Uterus (tissue), 4 donors: ENCODE measurements at places on chromosomes 12 and 14. TPM values are rescaled to one million over a fixed set of nuclear protein-coding genes. Genes with fewer than 3 reads are reported as not detected.
A peak's percentile ranks its signal among the peaks of the same experiment; 100 is the strongest.

DNA sequence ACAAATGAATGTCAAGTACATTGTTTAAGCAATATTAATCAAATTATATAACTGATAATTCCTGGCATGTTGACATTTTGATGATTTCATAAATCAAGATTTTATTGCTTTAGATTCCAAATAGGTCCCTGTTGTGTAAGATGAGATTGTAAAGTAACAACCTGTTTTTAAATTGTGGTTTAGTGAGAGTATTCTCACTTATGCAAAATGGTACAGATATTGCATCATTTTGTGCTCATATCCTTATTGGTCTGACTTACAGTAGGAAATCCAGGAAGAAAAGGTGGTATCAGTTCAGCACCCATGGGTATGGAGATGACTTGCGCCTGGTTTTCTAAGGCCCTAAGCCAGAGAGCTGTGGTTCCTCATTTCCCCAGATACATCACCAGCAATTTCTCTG lies 165.5 kb downstream of the KIF21A start:
- DNase-seq: no peak

DNA sequence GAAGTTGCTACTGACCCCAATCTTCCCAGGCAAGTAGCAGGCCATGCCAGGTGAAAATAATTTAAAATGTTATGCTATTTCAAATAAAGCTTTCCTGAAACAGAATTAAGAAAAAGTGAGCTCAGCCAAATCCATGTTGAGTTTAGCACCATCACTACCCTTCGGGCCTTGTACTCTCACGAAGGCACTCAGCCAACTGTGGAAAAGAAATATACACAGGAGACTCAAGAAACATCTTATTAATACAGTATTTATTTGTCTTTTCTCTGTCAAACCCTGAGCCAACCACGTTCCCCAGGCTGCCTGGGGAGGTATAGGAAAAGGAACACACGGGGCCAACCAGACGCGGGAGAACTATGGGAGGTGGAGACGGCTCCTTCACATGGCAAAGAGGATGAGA lies 10.9 kb downstream of the ATP5MC2 start:
- DNase-seq: no peak

DNA sequence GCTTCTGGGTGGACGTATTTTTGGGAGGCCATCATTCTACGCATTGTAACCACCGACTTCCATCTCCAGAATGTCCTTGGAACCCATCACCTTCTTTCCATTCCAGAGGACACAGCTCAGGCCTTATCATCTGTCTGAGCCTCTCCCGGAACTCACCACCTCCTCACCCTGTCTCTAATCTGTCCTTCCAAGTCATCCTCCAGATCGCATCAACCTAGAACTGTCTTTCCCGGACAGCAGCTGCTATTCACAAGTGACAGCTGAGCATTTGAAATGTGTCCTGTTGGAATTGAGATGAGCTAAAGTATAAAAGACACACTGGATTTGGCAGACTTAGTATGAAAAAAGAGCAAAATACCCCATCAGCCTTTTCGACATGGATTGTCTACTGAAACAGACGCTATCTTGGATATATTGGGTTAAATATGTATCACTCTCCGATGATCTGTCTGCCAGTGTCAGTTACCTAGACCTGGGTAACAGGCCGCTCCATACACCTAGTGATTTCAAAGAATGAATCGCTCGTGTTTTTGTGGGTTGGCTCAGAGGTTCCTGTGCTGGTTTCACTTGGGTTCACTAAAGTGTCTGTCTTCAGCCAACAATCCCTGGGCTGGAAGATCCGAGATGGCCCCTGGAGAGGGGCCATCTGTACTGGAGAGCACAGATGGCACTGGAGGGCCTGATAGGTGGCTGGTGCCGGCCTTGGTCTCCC lies 104.4 kb upstream of the RFLNA start:
- no peak for DNase-seq

GRCh38 chr12:57610554-57611107 lies 604 bp upstream of the ARHGEF25 start:
- peak; percentile 78 for DNase-seq

DNA sequence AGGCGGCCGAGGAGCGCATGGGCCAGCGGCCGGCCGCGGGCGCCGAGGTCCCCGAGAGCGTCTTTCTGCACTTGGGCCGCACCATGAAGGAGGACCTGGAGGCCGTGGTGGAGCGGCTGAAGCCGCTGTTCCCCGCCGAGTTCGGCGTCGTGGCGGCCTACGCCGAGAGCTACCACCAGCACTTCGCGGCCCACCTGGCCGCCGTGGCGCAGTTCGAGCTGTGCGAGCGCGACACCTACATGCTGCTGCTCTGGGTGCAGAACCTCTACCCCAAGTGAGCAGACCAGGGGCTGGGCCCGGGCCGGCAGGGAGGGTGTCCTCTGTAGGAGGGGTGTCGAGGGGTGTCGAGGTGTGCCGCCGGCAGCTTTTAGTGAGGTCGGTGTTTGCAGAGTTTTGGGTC lies 4.1 kb downstream of the TNFAIP2 start:
- DNase-seq: no peak

DNA sequence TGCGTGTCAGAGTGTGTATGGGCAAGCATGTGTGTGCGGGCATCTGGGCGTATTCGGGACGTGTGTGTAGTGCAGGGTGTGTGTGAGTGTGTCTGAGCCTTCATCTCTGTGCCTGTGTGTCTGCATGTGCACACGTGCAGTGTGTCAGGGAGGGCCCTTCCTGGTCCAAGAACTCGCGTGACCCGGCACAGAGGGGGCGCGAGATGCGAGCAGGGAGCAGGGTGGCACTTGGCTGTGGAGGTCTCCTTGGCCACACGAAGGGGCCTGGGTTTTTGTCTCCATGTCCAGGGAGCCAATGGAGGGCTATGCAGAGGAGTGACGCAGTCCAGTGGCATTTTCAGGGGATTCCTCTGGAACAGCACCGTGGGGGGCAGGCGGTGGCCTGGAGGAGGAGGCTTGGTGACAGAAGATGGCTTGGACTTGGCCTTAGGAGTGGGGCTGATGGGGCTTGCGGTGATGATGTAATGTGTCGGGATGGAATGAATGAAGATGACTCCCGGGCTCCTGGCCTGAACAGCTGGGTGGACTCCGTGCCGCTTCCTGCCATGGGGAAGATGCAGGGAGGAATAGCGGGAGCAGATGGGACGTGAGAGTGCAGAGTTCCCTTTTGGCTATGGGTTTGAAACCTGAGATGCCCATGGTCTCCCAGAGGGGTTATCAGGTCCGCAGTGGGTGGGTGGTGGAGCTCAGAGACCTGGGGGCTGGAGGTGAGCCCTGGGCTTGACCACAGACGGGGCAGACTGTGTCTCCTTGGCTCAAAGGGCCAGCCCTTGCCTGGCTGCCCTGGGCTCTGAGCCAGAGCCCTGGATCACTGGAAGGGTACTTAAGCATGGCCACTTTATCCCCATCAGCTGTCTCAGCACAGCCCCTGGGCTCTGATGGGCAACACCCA lies 208.3 kb downstream of the PHETA1 start:
- DNase-seq: no peak

DNA sequence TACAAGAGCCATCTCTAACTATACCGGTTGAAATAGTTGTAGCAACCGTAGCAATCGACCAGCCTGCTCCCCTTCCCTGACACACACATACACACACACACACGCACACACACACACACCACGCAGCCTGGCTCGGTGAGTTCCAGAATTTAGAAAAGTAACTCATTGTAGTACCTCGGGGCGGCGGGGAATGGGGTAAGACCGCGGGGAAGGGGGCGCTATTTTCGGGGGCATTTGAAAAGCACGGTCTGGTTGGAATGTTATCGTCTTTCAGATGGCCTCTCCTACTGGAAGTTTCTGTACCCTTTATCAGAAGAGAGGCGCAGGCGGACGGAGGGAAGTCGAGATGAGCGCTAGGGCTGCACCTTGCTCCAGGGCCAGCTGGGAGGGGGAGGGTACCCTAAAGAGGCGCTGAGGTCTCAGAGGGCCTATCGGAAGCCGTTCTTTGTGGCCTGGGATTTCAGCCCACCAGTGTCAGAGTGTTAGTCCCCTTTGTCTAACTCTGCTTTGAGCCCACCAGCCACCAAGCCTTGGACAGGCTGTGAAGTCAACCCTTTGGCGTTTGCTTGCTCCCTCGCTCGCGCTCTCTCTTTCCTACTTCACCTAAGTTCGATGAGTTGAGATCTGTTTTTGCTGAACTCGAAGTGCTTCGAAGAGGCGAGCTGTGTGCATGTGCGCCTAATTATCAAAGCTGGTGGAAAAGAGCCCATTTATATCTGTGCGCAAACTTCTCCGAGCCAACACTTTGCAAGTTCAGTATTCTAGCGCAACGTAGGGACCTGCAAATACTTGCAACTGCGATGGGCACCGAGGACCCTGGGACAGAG lies 837 bp downstream of the COL2A1 start:
- DNase-seq: no peak

DNA sequence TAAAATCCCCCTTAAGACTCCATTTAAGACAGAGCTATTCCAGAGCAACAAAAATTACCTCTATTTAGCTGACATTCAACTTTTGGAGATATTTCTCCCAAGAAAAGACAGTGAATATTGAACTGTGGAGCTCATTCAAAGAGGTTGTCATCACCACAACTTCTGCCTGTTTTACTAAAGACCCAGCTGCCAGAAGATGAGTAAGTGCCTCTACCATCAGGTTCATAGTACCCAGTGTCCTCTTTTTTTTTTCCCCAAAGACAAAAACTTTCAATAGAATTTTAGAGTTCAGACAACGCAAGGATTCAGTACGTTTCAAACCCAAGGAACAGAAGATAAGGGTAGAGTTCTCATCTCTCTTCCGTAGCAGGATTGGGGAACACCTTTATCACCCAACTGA lies 461.3 kb downstream of the BCAT1 start:
- no peak for DNase-seq

- no peak for DNase-seq
Measured at GRCh38 chr14:70896317-70896716, 10.9 kb upstream of the PCNX1 start.

- DNase-seq: no peak
Measured at GRCh38 chr12:110856542-110856941, 9.8 kb downstream of the CCDC63 start.

DNA sequence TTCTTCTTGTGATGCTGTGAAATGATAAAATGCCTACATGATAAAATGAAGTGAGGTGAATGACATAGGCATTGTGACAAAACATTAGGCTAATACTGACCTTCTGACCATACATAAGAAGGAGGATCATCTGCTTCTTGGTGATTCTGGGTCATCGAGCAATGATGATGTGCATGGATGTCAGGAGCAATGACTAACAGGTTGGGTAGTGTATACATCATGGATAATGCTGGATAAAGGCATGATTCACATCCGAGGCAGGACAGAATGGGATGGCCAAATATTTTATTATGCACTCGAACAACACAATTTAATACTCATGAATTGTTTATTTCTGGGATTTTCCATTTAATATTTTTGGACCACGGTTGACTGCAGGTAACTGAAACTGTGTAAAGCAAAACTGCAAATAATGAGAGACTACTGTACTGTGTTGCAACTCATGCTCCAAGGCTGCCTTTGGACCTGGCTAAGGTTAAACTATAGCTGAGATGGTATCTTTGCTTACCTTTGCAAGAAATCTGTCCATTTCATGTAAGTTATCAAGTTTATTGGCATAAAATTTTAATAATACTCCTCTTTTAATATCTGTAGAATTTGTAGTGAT lies 7.6 kb upstream of the SLC25A21 start:
- no peak for DNase-seq

DNA sequence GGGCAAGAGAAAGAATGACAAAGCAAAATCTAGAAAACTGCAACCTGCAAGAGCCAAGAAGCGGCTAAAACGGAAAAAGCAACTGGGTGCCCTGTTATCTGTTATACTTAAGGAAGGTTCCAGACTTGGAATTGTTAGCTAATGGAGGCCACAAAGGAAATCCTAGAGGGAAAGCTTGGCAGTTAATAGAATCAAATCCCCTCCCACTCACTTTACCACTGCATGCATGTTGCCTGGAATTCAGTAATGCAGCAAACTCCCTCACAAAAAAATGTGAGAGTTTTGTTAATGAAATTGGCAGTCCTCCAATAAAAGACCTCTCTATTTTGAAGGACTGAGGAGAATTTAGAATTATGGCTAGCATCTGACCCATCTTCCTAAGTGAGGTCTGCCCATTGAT lies 164.2 kb upstream of the SOX5 start:
- no peak for DNase-seq

DNA sequence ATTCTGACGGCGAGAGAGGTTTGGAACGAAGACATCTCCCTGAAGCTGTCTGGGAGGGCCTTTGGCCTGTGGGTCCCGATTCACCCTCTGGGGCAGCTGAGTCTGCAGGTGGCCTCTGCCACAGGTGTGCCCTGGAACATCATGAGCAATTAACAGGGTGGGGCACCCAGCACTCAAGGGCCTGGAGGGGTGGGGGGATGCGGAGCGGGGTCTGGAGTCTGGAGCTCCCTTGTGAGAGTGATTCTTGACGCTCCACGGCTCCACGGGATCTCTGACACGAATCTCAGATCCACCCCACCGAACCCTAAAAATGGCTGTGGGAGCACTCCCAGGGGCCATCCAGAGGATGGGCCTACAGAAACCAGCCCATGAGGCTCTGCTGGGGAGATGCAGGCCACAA lies 8.3 kb downstream of the ITPK1 start:
- DNase-seq: no peak

DNA sequence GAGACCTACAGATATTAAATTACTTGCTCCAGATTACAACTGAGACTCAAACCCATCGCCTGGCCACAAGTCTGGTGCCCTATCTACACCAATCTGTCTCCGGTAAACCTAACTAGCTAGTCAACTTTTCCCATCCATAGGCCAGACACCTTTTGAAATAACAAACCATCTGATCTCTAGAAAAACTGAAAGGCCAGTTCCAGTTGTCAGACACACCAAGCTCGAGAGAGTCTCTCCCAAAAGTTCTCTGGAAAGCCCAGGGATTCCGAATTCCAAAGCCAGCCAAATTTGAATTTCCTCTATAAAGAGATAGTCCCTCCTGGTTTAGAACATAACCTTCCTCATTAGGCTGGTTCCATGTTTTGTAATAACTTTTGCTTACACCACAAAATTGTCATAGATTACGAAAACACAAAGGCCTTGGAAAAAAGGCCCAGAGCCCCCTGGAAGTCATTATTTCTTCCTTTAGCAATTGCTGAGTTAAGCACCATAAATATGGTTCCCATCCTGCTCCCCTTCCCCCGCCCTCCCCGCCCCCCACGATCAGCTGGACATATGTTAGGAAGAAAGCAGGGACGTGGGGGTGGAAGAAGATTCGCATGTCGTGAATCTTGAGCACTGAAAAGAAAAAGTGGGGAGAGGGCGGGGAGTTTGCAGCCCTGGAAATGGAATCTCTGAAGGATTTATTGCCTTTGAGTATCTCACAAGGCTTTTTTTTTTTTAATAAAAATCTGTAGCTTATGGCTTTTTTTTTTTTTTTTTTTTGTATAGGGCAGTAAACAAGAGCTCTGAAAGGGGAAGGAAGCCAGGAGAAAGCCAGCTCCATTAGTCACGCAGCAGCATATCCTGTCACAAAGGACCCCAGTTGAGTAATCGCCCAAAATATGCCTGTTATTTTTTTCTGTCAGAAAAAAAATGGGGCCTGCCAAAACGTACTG lies 110.4 kb downstream of the ZFP36L1 start:
- DNase-seq: peak; percentile 59

- no peak for DNase-seq
Measured at GRCh38 chr12:111025792-111026430, 105.5 kb upstream of the MYL2 start.

Gene TMEM229B
- total RNA-seq: 0.88 TPM

Gene SIX4
- 3.8 TPM for total RNA-seq

Gene KLHL33
- 2.8 TPM for total RNA-seq

Gene GYS2
- total RNA-seq: not detected
